ENCODE measurements at places on chromosomes 16 and 17.
A peak's percentile ranks its signal among the peaks of the same experiment; 100 is the strongest.

GRCh38 chr17:32281011-32281451, 15.4 kb downstream of the RHBDL3 start:
- DNase-seq: peak; percentile 74

DNA sequence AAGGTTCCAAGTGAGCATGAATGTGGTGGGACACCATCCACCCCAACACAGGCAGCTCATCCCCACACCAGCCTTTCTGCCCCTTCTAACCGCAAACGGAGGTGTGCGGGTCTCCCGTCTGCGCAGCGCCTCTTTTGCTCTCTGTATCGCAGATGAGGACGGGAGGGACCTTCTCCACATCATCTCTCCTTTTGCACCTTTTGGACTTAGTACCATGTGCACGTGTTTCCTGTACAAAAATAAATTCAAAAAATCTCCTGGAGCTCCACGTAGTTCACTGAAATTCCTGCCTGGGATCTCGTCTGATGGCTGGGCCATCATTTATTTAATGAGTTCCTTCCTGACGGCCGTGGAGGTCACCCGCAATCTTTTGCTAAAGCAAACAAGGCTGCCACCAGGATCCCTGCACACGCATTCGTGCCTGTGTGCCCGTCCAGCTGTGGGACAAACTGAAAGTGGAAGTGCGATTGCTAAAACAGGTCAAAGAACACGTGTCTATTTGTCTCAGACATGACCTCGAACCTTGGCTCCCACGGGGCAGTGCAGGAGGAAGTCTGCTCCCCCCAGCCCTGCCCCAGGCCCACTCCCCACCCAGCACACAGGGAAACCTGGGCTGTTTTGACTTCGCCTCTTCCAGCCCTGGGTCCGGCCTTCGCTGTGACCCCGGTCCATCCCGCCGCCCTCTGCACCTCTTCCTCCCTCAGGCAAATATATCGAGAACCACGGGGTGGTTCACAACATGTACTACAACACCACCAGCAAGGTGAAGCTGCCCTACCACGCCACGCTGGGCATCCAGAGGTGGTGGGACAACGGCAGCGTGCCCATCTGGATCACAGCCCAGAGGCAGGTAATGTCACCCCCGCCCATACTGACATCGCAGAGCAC, 2.3 kb downstream of the ENPP7 start:
- no peak for DNase-seq

DNA sequence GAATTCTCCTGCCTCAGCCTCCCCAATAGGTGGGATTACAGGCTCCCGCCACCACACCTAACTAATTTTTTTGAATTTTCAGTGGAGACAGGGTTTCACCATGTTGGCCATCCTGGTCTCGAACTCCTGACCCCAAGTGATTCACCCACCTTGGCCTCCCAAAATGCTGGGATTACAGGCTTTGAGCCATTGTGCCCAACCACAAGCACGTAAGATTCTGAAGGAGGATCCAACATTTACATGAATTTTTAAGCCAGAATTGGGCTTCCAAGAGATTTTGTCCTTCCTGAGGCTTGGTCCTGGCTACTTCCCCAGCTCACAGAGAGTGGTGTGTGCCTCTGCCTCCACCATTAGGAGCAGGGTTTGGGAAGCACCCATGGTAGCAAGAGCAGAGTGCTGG, 11.1 kb downstream of the G6PC3 start:
- DNase-seq: no peak

DNA sequence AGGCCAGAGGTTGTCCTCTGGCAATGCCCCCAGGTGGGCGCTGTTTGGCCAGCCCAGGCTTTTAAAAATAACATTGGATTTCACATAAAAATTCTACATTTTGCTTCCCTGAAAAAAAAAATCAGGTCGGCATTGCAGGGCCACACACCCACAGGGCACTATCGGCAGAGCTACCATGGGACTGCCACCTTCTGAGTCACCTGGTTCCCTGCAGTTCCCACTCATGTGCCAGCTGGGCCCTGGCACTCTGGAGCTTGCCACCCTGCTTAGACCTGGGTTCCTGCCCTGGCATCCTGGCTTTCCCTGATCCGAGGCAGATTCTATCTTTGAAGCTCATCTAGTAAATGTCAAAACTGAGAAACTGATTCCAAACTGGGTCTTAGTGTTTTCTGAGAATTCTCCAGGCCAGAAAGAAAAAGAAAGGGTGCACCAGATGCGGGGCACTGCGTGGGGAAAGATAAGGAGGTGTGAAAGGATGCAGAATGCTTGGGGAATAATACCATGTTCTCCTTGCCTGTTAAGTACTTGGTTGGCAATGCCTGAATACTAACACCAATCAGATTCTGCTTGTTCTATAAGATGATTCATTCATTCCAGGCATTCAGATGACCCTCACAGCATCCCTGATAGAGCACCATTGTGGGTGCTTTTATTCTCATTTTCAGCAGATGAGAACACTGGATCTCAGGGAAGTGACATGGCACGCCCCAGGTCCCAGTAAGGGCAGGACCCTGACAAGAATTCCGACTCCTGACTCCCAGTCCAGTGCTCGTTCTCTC, 51.8 kb downstream of the RAI1 start:
- no peak for DNase-seq

DNA sequence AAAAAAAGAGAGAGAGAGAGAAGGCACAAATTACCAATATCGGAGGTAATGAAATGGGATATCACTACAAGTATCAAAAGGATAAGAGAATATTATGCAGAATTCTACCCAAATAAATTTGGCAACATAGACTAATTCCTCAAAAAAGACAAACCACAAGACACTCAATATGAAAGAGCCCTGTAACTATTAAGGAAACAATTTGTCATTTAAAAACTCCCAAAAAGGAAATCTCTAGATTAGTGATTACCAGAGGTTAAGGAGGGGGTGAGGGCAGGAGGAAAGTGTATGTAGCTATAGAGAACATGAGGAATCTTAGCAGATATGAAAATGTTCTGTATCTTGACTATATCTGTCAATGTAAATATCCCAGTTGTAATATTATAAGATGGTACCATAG, 54.0 kb downstream of the CFDP1 start:
- no peak for DNase-seq
